Activated T-helper 2 cell treated with anti-CD3 and anti-CD28 coated beads, Interferon-gamma antibody, Interleukin-2, Interleukin-4, amounts not matched to agents 10 μg/mL and 5 μg/mL and 100 μg/mL, durations not matched to agents 14 hours and 24 hours and 36 hours (primary cell): ENCODE measurements at places on chromosomes 6 and 20. TPM values are rescaled to one million over a fixed set of nuclear protein-coding genes. Genes with fewer than 3 reads are reported as not detected.

DNA sequence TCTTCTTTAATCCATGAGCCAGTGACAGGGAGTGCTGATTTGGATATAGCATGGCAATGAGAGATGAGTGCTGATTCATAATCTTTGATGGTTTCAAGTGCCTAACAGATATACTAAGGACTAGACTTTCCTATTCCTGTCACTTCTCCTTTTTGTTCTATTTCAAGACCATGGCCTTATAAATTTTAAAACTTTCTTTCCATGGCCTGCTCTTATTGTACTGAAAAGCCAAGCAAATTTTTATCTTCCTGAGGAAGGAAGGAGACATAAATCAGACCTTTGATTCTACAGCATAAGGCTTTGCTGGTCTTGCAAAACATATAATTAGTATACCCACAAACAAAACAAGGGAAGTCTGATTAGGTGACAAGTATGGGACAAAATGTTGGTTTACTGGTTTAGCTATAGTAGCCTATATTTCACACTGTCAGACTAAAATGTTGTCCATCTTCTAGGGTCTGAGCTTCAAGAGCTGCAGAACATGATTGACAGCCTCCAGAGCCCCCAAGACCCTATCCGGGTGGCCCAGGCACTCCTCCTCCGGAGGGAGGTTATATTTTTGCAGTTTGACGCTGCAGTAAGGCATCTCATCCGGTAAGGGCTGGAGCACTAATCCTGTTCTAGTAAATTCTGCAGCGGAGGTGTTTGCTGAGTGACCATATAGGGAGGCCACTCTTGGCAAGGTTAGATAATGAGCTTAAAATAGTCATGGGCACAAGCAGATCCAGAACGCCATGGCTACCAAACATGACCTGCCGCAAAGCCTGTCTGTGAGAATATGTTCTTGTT lies 82.3 kb downstream of the CD164 start:
- DNase-seq: no peak

- DNase-seq: no peak
Observed at GRCh38 chr6:52233975-52234823, 10.1 kb downstream of the IL17F start.

The MCCD1 gene
- not detected in 2 replicates for total RNA-seq

GRCh38 chr6:28747631-28748157 lies 176.1 kb downstream of the TRIM27 start:
- no peak for DNase-seq

- no peak for DNase-seq
Observed at GRCh38 chr6:63732336-63732735, 96.7 kb downstream of the PHF3 start.

The WFDC8 gene
- total RNA-seq: not detected in 2 replicates

- DNase-seq: no peak
Observed at GRCh38 chr6:144585217-144585814, 300.2 kb downstream of the UTRN start.

DNA sequence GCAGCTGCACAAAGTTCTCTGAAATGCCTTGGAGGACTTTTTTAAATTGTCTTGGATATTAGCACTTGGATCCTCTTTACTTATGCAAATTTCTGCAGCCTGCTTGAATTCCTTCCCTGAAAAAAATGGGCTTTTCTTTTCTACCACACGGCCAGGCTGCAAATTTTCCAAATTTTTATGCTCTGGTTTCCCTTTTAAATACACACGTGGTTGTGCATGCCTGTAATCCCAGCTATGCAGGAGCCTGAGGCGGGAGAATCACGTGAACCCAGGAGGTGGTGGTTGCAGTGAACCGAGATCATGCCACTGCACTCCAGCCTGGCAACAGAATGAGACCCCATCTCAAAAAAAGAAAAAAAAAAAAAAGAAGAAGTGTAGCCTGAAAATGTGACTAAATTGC lies 76.1 kb upstream of the PRND start:
- DNase-seq: no peak

The RNF144B gene
- 4.0 and 5.7 TPM in 2 replicates for total RNA-seq

The SAPCD1 gene
- total RNA-seq: 16.4 and 18.9 TPM in 2 replicates

DNA sequence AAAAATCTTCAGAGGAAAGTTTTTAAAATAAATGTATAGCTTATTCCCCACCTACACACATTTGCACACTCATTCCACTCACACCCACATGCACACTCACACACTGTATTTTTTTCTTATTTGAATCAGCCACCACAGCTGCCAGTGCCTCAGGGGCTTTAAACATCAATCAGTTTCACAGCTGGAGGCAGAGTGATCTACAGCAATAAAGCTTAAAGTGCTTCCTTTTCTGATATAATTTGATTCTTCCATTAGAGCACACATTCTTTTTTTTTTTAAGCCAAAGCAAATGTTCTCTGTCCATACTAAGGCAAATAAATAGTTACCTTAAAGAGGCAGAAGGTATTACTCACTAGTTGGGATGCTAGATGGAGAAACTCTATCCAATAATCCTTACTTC lies 498.8 kb upstream of the POU3F2 start:
- DNase-seq: no peak

The PRR18 gene
- 0.14 and 0.25 TPM in 2 replicates for total RNA-seq
